Activated T-cell treated with anti-CD3 and anti-CD28 coated beads for 48 hours (primary cell): ENCODE measurements at places on chromosomes 3 and 15.

- DNase-seq = no peak
Observed at GRCh38 chr3:4387210-4388204, 79.6 kb downstream of the SUMF1 start.

DNA sequence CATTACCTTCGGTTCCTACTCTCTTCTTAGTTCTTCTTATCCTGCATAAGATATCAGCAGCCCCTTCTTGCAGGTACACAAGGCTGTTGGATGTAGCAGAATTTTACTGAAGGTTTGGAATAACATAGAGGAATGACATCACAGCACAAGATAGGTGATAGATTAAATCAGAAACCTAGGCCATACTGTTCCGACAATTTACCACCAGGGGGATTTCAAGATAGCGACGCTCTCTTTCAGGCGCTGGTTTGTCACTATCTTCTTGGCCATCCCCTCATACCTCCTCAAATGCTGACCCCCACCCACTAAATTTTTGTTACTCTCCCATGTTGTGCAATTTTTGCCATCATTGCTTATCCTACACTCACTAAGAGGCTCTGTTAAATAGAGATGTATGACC lies 3.5 kb downstream of the SIDT1 start:
- no peak for DNase-seq

DNA sequence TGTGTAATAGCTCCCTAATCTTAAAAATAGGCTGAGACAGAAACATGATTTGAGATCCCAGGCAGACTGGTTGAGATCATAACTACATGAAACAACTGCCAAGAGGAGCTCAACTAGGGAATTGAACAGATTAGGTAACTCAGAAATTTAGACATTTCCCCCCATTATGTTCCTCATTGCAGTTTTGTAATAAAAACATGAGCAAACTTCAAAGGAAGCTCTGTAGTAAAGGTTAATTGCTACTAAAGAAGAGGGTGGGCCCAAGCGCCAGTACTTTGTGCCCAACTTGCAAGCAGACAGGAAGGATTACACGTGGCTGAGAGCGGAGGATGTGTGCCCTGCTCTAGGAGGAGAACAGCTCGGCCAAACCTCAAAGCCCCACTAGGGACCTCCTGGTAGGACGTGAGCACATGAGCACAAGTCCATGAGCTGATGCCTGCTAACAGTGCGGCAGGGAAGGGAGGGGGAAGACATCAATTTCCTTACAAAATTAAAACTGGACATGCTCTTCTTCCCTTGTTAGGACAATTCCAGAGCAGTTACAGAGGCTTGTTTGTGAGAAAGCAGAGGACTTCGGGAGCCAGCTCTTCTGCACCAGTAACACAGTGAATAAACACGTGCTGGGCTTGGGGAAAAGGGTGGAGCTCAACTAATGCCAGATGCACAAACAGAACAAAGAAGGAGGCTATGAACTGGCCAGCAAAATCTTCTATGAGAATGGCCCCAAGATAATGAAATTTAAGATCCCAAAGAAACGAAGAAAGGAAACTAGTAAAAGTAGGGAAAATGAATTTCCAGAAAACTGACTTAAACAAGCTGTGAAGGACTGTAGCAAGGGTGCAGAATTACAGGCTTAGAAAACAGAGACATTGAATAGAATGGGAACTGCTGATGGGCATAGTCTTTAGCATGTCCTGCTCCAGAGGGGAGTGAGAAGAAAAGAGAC lies 275.5 kb downstream of the MECOM start:
- DNase-seq = no peak

DNA sequence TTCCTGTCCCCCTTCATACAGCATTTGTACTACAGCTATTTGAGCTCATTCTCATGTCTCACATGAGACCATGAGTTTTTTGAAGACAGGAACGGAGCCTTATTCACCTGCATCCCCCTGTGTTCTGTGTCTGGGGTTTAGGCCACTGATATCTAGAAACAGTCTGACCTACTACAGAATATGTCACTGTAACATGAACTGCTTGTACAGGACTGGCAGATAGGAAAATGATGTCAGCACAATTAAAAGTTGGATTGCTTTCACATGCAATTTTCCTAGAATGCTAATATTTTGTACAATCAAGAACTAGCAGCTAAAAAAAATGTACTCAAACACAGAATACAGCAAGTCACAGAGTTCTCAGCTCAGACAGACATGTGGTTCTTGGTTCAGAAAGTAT lies 90.8 kb upstream of the FGF12 start:
- no peak for DNase-seq

GRCh38 chr15:74722591-74722990 lies 2.7 kb downstream of the CYP1A1 start:
- DNase-seq = no peak

GRCh38 chr3:139957844-139958243 lies 22.9 kb downstream of the CLSTN2 start:
- no peak for DNase-seq

DNA sequence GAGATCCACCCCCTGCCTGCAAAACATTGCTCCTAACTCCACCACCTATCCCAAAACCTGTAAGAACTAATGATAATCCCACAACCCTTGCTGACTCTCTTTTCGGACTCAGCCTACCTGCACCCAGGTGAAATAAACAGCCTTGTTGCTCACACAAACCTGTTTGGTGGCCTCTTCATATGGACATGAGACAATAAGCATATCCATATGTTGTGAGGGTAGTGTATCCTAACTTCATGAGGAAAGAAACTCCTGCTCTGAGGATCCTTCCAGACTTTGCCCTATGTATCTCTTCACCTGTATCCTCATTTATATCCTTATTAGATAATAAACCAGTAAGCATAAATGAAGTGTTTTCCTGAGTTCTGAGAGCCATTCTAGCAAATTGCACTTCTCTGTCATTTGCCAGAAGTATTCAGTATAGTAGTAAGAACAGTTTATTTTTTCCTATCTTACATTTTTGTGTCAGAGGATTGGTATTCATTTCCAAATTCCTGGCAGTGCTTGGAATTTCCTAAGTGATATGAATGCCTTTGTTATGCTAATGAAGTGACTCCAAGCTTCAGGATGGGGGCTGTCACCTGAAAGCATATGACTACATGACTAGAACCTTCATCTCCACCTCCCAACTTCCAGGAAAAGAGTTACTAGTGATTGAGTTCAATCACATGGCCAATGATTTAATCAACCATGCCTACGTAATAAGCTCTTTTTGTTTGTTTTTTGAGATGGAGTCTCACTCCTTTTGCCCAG lies 30.2 kb downstream of the TTBK2 start:
- DNase-seq = no peak

DNA sequence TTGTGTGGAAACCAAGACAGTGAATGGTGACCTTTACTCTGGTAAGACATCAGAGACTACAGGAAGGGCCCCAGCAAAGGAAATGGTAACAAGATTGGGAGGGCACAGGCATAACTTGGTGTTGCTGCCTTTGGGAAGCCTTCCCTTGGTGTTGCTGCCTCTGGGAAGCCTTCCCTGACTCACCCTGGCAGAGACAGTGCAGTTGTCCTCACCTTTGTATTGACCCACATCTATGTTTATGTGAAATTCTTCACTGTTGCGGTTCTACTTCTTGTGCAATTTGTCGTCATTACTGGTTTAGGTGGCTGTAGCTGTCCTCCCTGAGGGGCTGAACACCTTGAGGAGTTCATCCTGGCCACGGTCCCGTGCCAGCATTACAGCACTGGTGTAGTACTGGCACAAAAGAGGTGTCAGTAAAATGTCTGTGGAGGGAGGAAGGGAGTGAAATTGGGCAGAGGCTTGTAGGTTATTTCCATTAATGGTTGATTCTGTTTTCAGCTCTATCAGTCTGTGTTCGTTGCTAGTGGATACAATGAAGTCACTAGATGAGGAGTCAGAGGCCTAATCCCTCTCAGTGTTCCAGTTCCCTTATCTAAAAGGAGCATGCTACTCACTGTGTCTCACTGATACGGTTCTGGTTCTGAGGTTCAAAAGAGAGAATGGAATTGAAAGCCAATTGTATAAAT lies 21.6 kb downstream of the IFT122 start:
- DNase-seq = no peak

GRCh38 chr3:128286691-128287090 lies 133.4 kb downstream of the EEFSEC start:
- DNase-seq = no peak

GRCh38 chr15:62922514-62922913 lies 120.0 kb upstream of the TPM1 start:
- DNase-seq = no peak

DNA sequence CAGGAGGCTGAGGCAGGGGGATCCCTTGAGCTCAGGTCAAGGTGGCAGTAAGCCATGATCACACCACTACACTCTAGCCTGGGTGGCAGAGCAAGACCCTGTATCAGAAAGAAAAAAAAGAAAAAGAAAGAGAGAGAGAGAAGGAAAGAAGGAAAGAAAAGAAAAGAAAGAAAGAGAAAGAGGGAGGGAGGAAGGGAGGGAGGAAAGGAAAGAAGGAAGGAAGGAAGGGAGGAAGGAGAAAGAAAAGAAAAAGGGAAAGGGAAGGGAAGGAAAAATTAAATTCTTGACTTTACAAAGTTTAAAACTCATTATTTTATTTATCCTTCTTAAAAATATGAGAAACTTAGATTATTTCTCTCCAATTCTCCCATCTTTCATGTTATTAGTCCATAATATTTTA lies 17.1 kb upstream of the IDH2 start:
- no peak for DNase-seq

- DNase-seq = no peak
Observed at GRCh38 chr3:5891711-5892110, 704.2 kb downstream of the EDEM1 start.

- DNase-seq = no peak
Observed at GRCh38 chr3:32459450-32459849, 43.2 kb downstream of the CMTM6 start.

DNA sequence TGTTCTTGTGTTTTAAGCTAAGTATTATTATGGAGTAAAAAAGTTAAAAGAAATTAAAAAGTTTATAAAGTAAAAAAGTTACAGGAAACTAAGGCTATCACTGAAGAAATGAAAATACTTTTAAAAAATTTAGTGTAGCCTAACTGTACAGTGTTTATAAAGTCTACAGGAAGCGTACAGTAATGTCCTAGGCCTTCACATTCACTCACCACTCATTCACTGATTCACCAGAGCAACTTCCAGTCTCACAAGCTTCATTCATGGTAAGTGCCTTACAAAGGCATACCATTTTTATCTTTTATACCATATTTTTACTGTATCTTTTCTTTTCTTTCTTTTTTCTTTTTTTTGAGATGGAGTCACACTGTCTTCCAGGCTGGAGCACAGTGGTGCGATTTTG lies 40.7 kb upstream of the SCN5A start:
- no peak for DNase-seq

- DNase-seq = no peak
Observed at GRCh38 chr15:100537331-100537730, 8.6 kb upstream of the CERS3 start.

DNA sequence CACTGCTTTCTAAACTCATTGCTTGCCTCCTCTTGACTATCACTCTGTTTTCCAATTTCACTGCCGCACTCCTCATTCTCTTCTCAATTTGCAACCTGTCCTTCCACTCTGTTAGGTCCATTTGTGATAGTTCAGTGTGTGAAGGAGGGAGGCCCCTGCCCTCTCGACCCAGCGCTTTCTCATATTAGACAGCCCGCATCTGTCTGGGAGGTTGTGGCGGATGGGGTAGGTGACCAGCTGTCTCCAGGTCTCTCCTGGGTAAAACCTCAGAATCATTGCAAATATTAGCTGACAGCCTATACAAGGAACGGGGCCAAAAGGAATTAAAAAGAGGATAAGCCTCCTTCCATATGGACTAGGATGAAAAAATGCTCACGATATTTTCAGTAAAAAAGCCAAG lies 358.3 kb downstream of the SHQ1 start:
- no peak for DNase-seq

DNA sequence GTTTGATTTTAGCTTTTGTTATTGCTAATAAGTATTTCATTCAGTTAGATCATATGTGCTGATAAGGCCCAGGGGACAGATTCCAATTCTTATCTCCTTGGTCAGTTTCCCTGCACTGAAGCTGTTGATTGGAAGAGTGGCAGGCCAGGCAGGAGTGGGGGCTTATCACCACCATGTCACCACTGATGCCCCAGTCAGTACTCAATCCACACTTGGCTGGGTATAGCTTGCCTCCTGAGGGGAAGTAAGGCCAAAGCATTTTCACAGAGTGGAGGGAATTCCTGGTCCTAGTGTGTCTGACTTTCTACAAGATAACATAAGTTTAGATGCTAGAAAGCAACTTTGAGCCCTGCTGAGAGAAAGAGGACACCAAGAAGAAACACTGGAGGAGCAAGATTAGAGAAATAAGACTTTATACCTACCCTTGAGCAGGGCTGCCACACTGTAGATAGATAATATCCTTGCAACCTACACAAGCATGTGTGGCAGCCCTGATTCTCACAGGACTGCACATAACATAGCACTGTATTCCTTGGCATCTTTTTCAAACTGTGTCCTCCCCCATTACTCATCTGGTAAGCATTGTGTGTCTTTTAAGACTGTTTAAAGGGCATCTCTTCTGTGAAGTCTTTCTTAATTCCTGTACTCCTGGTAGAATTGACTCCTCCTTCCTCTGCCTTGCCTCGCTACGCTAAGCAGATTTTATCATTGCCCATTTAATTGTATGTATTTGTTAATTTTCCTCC lies 24.3 kb downstream of the OXNAD1 start:
- DNase-seq = no peak

DNA sequence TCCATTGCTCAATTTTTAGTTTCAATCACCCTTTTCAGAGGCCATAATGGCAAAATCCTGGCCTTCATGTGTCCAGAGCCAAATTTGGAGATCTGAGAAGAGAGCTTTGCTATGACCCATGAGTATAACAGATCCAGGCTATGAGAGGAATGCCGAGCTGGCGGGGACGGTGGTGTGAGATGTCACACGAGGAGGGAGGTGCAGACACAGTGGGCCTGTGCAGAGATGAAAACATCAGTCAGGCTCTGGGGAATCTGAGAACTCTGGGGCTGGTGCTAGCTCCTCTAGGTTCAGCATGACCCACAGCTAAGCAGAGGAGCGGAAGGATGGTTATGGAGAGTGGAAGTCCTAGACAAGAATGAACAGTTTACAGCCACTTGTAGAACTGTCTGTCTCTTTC lies 398.3 kb upstream of the ATP10A start:
- no peak for DNase-seq
